Activated CD4-positive, CD25-positive, alpha-beta regulatory T cell (primary cell): ENCODE measurements at places on chromosomes 1 and 21.
A peak's percentile ranks its signal among the peaks of the same experiment; 100 is the strongest.

GRCh38 chr1:229645324-229645993, 19.4 kb downstream of the URB2 start:
- no peak for DNase-seq

DNA sequence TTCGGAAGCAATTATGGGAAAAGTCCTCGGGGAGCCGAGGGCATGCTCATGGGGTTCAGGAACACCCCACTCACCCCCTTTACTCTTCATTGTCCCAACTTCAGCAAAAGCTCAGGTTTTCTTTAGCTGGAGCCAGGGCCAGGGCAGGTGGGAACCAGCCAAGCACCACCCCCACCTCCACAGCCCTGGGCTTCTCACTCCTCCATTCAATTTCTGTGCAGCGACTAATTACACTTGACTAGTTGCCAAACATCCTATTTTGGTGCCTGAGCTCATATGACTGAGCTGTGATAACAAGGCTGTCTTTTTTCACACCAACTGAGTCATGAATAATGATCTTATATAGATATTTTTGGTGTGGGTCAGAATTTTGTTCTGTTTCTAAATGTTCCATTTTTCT, 257.2 kb upstream of the AJAP1 start:
- no peak for DNase-seq

DNA sequence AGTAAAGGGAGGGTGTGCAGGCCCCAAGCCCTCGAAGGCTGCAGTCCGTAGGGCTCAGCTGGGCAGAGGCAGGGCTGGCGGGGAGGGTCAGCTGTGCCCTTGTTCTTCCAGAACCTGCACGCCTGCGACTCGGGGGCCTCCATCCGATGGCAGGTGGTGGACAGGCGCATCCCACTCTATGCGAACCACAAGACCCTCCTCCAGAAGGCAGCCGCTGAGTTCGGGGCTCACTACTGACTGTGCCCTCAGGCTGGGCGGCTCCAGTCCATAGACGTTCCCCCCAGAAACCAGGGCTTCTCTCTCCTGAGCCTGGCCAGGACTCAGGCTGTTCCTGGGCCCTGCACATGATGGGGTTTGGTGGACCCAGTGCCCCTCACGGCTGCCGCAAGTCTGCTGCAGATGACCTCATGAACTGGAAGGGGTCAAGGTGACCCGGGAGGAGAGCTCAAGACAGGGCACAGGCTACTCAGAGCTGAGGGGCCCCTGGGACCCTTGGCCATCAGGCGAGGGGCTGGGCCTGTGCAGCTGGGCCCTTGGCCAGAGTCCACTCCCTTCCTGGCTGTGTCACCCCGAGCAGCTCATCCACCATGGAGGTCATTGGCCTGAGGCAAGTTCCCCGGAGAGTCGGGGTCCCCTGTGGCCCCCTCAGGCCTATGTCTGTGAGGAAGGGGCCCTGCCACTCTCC, 13.6 kb upstream of the LRRC3 start:
- DNase-seq = no peak

DNA sequence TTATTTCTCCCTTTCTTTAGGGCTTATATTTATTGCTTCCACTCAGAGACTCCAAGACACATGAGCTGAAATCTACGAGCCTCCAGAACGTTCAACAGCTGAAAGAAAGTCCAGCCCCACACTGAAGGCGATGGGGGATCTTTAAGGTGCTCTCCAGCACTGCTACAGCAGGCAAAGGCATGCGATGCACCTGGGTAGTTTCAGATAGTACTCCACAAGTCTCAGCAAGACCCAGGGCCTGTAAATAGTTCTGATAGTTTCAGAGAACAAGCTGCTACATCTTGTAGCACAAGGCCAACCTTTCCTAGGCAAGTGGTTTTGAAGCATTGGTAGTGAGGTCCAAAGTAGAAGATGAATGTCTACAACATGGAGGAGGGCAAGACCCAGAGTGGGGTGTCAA, 2.2 kb upstream of the HSD3B1 start:
- no peak for DNase-seq

DNA sequence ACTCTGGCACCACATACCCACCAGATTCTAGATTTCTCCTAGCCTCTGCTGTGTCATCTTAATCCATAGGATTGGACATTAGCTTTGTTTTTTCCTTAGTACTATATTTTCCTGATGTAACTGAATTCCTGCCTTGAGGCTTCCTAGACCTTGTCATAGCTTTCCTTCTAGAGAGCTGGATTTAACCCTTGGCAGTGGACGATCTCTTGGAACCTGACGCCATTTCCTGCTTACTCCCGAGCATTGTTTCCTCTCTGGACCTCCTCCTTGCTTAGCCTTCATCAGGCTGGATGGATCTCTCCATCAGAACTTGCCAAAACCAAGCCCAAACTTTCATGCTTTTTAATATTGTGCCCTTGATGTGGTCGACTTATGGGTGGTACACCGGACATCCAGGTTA, 1.5 kb downstream of the APOBEC4 start:
- DNase-seq = no peak

- no peak for DNase-seq
These were observed 1.4 kb downstream of the GPR161 start for GRCh38 chr1:168135116-168135920.

DNA sequence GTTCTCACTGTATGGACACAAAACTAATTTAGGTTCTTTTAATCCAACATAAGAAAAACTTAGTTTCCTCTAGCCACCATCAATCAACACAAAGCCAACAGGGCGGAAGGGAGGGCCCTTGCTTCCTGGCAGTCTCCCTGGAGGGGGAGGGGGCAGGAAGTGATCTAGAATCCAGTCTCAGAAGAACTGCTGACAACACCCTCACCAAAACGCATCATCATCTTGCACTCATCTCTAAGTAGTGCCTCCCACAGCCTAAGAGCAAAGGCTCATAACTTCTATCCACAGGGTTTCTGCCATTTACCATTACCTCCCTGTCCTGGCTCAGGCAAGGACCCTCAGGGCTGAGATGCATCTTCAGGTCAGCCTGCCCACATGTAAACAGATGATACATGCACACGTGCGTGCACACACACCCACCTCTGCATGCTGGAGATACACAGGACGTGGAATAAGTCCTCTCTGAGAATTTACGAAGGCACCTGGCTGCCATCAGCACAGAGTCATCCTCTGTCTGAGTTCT, 20.5 kb downstream of the HIVEP3 start:
- DNase-seq = no peak

GRCh38 chr21:43740497-43741156, 21.7 kb downstream of the PDXK start:
- no peak for DNase-seq

DNA sequence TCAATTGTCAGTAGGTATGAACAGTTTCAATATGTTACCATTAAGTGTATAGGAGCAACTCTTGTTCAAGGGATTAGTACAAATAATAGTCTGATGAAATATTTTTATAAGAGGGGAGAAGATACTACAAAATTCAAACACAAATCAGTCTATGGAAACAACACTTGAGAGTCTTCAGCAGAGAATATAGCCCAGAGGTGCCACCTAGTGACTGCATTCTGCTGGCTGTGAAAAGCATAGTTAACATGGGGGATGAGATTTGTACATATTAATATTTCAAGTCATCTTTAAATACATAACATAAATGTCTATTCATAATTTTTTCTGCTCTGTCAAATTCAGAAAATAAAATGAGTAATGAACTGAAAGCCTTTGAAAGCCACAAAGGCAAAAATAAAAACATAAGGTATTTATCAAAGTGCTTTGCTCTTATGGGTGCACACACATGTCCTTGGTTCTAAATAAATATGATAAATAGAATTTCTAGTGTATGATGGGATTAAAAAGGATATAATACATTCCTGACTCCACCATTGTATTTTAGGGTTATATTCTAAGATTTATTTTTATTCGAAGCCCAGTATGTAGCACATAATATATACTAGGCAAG, 440.9 kb upstream of the ZRANB2 start:
- DNase-seq = no peak

GRCh38 chr1:12370333-12370975, 140.6 kb downstream of the VPS13D start:
- no peak for DNase-seq

DNA sequence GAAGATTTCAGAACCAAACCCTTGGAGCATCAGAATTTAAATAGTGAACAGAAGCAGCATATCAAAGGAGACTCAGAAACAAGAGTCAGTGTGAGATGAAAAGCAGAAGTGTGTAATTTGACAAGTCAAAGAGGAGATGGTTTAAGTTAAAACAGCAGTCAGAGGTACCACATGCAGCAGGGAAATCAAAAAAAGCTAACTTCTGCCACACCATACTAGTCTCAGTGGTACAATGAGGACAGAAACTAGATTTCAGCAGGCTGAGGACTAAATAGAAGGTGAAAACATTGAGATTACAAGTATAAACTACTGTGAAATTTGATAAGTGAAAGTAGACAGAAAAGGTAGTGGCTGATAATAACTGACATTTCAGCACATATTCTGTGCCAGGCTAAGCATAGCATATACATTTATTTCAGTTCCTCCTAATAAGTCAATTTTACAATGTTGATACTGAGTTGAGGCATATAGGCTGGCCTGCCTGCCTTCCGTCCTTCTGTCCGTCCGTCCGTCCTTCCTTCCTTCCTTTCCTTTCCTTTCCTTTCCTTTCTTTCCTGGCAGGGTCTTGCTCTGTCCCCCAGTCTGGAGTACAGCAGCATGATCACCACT, 12.6 kb downstream of the SUCO start:
- no peak for DNase-seq

GRCh38 chr1:17186216-17186909, 18.6 kb upstream of the PADI1 start:
- DNase-seq = no peak

GRCh38 chr1:205782627-205783432, 7.5 kb upstream of the RAB29 start:
- no peak for DNase-seq

DNA sequence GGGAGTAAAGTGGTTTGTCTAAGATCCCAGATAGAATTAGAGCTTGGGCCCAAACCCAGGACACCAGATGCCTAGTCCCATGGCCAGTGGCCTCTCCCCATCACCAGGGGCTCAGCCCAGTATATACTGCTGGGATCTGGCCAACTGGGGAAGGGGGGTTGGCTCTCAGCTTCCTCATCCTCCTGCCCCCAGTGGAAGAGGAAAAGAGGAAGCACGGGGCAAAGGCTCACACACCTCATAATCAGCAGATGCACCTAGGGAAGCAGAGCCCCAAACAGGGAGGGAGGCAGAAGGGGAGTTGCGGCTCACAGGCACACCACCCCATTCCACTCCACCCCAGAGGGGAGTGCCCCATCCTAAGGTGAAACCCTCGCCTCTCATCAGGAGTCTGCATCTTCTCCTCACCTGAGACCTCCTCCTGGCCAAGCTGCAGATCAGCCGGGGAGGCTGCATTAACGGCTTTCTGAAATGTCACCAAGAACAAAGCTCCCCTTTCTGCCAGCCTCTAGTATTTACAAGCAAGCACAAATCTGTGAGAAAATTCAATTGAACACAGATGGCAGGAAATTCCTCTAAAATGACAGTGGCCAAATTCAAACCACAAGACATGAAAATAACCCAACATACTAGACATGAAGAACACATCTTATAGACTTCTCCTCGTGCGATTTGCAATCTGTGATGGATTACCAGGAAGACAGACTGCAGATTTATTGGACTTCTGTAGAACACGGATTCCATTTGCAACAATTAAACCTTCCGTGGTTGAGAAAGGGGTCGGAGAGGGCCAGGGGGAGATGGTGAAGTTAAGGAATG, 82.8 kb downstream of the GLIS1 start:
- no peak for DNase-seq

DNA sequence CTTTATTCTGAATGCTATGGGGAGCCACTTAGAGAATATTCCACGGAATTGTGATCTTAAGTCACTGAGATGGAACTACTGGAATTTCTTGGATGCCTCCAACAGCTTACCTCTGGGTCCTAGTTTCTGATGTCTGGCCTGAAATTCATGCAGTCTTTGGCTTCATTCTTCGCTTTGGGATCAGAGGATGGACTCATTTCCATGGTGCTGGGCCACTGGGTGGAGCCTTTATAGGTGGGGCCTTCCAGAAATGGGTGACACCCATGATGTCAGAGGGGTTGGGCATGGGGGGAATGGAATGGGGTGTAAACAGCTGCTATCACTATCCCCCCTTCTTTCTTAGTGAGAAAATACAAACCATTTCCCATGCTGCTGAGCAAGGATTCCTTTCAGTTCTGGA, 73.7 kb upstream of the FGGY start:
- no peak for DNase-seq

DNA sequence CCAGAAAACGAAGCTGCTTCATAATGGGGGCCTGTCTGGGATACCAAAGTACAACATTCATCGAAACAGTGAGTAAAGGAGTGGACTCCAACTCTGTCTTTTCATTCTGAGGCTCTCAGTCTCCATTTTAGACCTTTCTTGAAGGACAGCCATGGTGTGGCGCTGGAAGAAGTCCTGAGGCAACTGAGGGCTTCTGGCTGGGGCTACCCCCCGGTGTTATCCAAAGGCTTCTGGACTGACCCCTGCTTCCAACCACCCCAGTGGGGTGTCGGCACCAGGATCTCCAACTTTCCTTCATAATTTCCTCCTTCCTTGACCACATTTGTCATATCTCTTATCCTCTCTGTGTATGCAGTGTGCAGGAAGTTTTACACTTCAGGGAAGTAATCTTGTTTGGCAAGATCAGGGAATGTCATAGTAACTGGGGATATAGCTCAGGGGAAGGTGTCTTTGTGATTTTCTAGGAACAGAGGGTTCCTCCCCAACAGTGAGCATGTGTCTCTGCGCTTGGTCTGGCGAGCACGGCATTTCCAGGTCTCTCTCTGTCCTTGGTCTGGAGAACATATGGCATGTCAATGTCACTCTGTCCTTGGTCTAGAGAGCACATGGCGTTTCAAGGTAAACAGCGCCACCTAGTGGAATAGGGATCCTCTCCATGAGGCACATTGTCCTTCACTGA, 19.4 kb upstream of the BSDC1 start:
- peak; percentile 53 for DNase-seq

- no peak for DNase-seq
These were observed 12.7 kb downstream of the INSL5 start for GRCh38 chr1:66788231-66788939.

- DNase-seq = no peak
These were observed at the start of gene TEKT2 for GRCh38 chr1:36083635-36084496. Gene TEKT2, plus strand, starts transcription at chr1:36084094. Its CDS starts 828 bp downstream, at chr1:36084922.

DNA sequence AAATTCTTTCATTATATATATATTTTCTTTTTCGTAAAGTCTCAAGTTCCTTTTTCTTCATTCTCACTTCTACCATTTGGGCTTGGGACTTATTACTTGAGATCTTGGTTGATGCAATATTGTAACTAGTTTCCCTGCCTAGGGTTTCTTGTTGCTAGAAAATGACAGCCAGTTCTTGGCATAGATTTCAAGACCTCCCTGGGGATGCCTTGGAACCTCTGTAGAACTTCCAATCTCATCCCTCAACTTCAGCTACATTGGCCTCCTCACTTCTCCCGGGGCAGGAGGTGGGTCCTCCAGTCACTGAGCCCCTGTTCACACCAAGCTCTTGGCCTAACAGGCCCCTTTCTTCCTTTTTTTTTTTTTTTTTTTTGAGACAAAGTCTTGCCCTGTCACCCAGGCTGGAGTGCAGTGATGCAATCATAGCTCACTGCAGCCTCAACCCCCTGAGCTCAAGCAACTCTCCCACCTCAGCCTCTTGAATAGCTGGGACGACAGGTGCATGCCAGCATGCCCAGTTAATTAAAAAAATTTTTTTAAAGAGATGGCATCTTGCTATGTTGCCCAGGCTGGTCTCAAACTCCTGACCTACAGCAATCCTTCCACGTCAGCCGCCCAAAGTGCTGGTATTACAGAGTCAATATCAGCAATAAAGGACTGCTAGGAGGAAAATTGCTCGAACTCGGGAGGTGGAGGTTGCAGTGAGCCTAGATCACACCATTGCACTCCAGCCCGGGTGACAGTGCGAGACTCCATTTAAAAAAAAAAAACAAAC, 33.1 kb downstream of the MAP3K7CL start:
- no peak for DNase-seq

GRCh38 chr1:55043011-55043410, 3.7 kb downstream of the PCSK9 start:
- DNase-seq = no peak
